ENCODE measurements at places on chromosomes 2 and 18.
A peak's percentile ranks its signal among the peaks of the same experiment; 100 is the strongest.

GRCh38 chr2:23411752-23412431, 26.9 kb downstream of the KLHL29 start:
- DNase-seq = peak; percentile 96

DNA sequence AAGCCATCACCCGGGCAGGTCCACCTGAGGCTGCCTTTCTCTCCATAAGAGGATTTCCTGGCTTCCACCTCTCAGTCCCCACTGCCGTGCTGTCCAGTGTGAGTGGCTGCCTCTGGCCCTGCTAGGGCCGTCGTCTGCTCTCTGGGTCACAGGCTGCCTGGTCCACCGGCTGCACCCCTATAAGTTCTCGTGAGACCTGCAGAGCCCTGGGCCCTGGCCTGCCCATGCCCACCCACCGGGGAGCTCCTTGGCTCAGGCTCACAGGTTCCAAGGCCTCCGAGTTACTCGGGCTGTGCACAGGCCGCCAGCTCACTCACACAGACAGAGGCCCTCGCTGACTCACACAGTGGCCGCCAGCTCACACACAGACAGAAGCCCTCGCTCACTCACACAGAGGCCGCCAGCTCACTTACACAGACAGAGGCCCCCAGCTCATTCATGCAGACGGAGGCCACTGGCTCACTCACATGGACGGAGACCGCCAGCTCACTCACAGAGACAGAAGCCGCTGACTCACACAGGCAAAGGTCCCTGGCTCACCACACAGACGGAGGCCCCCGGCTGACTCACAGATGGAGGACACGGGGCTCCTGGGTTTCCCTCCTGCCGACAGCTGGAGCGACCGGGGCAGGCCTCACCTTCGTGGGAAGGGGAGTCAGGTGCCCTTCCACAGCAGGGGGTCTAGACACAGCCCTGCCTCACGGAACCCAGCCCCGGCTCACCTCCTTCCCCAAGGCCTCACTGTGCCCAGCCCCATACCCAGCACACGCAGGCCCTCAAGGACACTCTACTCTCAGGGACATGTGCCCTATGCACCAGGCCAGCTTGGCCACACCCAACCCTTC, 334.1 kb upstream of the MYT1L start:
- DNase-seq = peak; percentile 3

GRCh38 chr2:216802516-216803215, 57.2 kb downstream of the TNP1 start:
- no peak for DNase-seq

DNA sequence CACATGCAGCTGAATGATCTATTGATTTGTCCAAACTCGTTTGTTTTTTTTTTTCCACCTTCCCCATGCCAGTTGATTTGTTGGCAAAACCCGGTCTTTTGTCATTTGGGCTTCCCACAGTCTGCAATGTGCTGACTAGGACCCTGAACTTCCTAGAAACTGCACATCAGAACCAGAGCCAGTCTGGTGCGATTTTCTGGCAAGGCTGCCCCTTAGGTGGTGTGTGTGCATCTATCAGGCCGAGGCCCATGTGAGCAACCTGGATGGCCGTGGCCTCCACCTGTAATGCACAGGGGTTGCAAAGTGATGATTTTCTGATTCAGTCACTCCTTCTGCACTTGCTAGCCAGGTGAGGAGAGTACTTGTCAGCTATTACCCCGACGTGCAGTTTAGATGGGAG, 47.8 kb downstream of the NCK2 start:
- no peak for DNase-seq

GRCh38 chr2:142989273-142990204, 112.1 kb downstream of the KYNU start:
- peak; percentile 13 for DNase-seq

DNA sequence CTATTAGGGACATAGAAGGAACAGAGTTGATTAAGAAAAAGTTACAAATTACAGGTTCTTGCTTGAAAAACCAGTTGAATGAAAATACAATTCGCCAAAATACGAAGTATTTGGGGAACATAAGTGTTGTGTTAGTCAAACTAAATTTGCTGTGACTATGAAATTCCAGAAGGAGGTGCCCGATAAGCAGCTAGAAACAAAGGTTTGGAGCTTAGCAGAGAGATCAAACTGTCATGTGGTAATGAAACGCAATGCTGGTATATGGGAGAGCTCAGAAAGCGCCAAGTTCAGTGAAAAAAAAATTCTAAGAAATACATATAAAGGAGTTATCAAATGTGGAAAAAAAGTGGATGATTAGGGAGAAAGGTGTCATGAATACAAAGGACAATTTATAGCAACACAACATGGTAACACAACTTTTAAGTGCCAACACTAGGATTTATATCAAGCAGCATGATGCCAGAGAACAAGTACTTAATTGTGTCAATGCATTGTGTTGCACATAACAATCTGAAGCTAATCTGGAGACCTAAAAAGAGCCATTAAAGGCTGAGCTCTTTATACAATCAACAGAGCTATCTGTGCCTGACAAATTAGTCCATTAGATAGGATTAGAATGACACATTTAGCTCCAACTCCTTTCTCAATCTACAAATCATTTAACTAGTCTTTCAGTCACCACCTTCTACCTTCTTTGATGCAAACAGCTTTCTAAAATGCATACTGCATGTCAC, 31.2 kb downstream of the SMAD2 start:
- DNase-seq = no peak

GRCh38 chr2:115194623-115195022, 752.2 kb downstream of the DPP10 start:
- DNase-seq = no peak

DNA sequence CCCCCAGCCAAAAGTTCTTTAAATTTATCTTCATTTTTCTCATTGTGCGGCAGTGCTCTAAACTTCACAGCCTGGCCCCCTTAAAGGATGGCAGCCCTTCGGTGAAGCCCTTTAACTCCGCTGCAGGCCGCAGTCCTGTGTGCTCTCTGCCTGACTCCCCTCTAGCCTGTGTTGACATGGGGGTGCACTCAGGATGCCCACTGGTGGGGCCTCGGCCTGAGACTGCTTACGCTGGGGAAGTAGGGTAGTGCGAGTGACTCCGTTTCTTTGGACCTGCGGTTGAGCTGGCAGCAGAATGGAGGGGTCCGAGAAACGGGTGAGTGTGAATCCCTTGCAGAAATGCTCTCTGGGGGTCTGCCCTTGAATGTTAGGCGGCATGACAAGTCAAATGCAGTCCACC, 5.6 kb downstream of the RAB12 start:
- no peak for DNase-seq

DNA sequence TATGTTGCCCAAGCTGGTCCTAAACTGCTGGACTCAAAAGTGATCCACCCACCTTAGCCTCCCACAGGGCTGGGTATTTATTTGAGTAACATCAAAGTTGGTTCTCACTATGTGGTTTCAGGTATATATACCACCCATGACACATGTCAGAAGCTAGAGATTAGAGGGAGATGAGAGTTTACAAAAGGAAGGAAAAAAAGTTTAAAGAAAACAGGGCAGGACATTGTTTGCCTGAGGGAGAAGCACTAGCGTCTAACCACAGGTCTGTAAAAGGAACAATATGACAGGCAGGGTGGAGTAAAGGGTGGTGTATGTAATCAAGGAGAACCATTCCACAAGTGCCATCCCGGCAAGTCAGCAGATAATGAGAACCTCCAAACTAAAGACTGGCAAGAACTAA, 8.5 kb downstream of the CEP76 start:
- no peak for DNase-seq

GRCh38 chr2:49972699-49973098, 818.4 kb upstream of the FSHR start:
- DNase-seq = no peak

DNA sequence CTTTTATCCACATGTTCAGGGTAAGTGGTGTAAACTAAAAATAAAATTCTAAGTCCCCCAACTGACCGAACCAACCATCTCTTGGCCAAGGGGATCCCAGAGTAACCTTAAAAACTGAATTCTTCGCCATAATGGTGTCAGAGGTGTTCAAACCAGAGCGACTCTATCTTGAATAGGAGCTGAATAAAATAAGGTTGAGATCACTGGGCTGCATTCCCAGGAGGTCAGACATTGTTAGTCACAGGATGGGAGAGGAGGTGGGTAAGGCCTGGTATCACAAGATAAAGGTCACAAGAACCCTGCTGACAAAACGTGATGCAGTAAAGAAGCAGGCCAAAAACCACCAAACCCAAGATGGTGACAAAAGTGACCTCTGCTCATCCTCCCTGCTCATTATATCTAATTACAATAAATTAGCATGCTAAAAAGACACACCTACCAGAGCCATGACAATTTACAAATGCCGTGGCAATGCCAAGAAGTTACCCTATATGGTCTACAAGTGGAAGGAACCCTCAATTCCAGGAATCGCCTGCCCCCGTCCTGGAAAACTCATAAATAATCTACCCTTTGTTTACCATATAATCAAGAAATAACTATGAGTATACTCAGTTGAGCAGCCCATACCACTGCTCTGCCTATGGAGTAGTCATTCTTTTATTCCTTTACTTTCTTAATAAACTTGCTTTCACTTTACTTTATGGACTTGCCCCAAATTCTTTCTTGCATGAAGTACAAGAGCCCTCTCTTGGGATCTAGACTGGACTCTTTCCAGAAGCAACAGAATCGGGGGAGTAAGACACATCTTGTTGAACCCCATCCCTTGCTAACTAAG, 302.4 kb downstream of the STK39 start:
- no peak for DNase-seq

- no peak for DNase-seq
Measured at GRCh38 chr2:190678444-190679162, 29.7 kb downstream of the NAB1 start.

GRCh38 chr2:143700865-143701264, 571.6 kb downstream of the ARHGAP15 start:
- DNase-seq = peak; percentile 51

DNA sequence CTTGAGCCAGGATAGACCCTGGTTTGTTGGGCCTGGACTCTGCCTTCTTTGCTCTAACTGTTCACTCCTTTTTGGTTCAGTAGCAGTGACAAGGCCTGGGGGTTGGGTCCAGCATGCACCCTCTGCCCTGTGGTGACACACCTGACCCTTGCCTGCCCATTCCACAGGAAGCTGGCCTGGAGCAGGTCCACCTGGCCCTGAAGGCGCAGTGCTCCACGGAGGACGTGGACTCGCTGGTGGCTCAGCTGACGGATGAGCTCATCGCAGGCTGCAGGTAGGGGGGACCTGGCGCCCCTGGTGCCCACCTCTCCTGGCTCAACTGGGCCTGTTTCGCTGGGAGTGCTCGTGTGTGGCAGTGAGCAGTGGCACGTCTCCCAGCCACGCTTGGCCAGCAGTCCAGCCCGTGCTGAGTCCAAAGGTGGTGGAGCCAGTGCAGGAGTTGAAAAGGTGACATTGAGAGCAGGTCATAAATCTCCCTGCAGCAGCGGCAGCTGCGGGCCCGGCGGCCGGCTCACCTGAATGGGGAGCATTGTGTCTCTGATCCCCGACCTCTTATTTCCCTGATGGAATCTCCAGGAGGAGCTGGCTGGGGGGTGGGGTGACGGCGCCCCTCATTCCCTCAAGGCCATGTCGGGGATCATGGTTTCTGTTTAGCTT, 102.6 kb downstream of the DYSF start:
- no peak for DNase-seq

DNA sequence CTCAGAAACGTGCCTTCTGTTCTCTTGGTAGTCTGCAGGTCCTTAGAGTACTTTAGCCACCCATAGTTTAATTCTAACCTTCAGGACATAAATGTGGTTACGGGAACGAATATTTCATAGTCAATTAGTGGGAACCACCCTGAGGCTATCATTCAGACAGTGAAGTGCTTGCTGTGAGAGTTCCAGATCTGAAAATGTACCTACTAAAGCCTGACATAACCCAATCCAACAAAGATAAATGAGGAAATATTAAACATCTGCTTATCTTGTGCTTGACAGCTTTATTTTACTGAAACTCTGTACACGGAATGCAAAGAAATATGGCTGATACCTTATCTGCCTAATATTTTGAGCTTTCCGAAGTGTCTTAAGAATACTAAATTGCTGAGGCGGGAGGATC, 43.0 kb downstream of the RAB27B start:
- no peak for DNase-seq

DNA sequence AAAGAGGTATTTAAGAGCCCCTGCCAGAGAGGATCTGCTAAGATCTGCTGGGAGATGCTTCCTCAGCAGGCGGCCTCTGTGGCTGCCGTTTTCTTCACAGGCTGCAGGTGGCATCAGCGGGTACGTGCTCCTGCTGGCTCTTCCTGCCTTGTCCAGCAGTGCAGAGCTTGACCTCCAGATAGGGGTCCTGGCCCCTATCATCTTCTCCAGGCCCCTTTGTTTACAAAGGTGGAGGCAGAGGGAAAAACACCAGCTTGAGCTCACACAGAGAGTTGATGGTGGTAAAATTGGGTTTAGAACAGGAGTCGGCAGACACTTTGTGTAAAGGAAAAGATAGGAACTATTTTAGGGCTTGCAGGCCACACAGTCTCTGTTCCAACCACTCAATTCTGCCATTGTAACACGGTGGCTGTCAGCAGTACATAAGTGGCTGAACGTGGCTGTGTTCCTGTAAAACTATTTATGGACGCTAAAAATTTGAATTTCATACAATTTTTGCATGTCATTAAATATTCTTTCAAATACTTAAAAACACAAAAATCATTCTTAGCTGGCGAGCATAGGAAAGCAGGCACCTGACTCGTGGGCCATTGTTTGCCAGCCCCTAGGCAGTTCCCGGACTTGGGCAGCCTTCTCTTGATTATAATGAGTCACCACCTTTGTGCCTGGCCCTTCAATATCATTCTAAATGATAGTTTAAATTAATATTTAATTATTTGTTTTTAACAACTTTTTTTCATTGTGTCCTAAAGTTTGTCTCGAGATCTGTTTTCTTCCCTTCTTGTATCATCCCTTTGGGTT, 98.2 kb upstream of the B3GNT7 start:
- peak; percentile 11 for DNase-seq

GRCh38 chr2:238339395-238339780, 19.1 kb downstream of the TRAF3IP1 start:
- DNase-seq = no peak

DNA sequence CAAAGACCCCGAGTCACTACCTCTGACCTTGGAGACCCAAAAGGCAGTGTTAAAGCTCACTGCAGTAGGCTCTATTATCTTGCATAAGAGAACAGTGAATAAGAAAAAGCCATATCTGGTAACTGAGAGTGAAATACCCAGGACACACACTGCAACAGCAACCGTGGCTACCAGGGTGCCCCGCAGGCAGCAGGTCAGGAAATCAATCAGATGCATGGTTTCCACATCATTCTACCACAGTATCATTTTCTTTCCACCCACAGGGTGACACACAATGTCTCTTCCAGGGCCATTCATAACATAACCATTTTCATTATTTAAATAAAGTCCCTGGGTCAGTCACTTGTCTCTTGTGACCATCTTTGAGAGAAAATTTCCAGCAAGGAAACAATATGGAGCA, 131.3 kb downstream of the CCBE1 start:
- DNase-seq = no peak

GRCh38 chr2:9473985-9474360, 378 bp upstream of the IAH1 start:
- no peak for DNase-seq

- no peak for DNase-seq
Measured at GRCh38 chr2:227411320-227411989, 23.7 kb upstream of the SCYGR1 start.

GRCh38 chr18:75211953-75212750, 1.6 kb downstream of the TSHZ1 start:
- no peak for DNase-seq
